ENCODE measurements at places on chromosomes 12 and 14. TPM values are rescaled to one million over a fixed set of nuclear protein-coding genes. Genes with fewer than 3 reads are reported as not detected.

Gene CATSPERB
- total RNA-seq = 0.07 TPM

Gene NELL2
- total RNA-seq = 3.5 TPM

Gene TAS2R19
- not detected for total RNA-seq

Gene PTGER2
- total RNA-seq = 0.46 TPM

Gene SLC25A47
- not detected for total RNA-seq

Gene USP5
- total RNA-seq = 70.1 TPM

Gene NEUROD4
- total RNA-seq = not detected

Gene MGP
- total RNA-seq = 4.0 TPM

Gene CLEC1B
- total RNA-seq = not detected

Gene ZDHHC17
- total RNA-seq = 30.0 TPM

Gene AVPR1A
- 0.13 TPM for total RNA-seq

Gene CDC42BPB
- 147 TPM for total RNA-seq

Gene C12orf60
- total RNA-seq = 4.9 TPM

Gene FLVCR2
- 0.75 TPM for total RNA-seq

Gene GPR84
- not detected for total RNA-seq

Gene AQP2
- total RNA-seq = not detected

Gene DDX47
- 59.0 TPM for total RNA-seq

Gene SUPT16H
- 74.8 TPM for total RNA-seq

Gene CDH24
- 7.0 TPM for total RNA-seq

Gene TC2N
- total RNA-seq = 9.6 TPM

Gene PAH
- total RNA-seq = 1.1 TPM

Gene MGST1
- total RNA-seq = 9.0 TPM

Gene MAP3K9
- total RNA-seq = 12.0 TPM

Gene KCNH5
- total RNA-seq = not detected

Gene KRT4
- not detected for total RNA-seq

Gene KRT6C
- total RNA-seq = not detected

Gene PIK3C2G
- 0.13 TPM for total RNA-seq

Gene ACSS3
- total RNA-seq = 5.5 TPM

Gene RPL36AL
- total RNA-seq = 168 TPM

Gene IRAK3
- 3.0 TPM for total RNA-seq

Gene FSCB
- total RNA-seq = not detected

Gene IL31
- total RNA-seq = not detected

Gene LDHB
- 625 TPM for total RNA-seq

Gene IL26
- not detected for total RNA-seq

Gene LYZ
- 0.07 TPM for total RNA-seq

Gene PABPN1
- total RNA-seq = 70.7 TPM

Gene ERBB3
- 12.3 TPM for total RNA-seq

Gene SNRNP35
- total RNA-seq = 9.3 TPM

Gene FGD4
- 11.0 TPM for total RNA-seq

Gene MYF5
- total RNA-seq = not detected

Gene GALNT8
- 0.55 TPM for total RNA-seq

Gene SART3
- total RNA-seq = 40.3 TPM

Gene TTLL5
- 24.7 TPM for total RNA-seq
